Stimulated activated CD8-positive, alpha-beta memory T cell treated with anti-CD3 and anti-CD28 coated beads, Interleukin-4, amount 100 ng/mL, for 4 hours (primary cell): ENCODE measurements at places on chromosomes 7 and 10.
A peak's percentile ranks its signal among the peaks of the same experiment; 100 is the strongest.

DNA sequence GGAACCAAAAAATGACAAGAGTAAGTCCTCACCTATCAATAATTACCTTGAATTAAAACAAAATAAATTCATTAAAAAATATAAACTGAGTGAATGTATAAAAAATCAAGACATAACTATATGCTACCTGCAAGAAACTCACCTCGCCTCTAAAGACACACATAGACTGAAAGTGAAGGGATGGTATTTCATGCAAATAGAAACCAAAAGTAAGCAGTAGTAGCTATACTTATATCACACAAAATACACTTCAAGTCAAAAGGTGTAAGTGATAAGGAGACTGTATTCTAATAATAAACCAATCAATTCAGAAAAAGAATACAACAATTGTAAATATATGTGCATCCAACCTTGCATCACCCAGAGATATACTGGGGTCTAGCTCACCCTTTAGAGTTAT is 332.6 kb downstream of the SH2D4B start:
- DNase-seq: no peak

- no peak for DNase-seq
These were observed 199.9 kb upstream of the FAM3C start for GRCh38 chr7:121595758-121596696.

DNA sequence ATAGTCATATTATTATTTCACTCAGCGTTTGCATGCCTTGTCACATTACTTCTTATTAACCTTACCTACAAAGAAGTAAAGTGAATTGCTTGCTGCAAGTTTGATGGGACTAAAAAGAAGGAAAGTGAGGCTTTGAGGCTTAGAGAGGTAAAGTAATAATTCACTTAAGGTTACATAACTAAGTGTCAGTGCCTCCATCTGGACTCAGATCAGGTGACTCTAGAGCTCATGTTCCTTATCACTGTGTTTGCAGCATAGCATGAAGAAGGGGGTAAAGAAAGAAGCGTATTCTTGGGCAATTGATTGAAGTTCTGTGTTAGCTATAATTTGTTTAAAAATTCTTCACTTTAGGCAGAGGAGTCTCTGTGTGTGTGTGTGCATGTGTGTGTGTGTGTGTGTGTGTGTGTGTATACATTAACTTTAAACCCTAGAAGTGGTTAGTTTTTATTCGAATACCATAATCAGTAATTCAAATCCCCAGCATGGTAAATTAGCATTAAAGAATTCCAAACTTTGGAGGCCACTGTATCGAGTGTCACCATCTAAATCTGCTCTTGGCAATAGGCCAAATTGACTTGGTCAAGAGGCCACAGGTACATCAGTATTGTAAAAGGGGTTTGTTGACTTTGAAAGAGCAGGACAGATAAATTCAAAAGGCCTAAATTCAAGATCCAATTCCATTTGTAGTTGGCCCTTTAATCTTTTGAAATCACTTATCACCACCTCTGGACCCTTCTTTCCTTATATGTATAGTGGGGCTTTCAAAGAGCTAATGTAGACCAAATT is 2.2 kb upstream of the PON3 start:
- no peak for DNase-seq

- DNase-seq: no peak
These were observed 378.8 kb upstream of the C7orf33 start for GRCh38 chr7:148211740-148212151.

DNA sequence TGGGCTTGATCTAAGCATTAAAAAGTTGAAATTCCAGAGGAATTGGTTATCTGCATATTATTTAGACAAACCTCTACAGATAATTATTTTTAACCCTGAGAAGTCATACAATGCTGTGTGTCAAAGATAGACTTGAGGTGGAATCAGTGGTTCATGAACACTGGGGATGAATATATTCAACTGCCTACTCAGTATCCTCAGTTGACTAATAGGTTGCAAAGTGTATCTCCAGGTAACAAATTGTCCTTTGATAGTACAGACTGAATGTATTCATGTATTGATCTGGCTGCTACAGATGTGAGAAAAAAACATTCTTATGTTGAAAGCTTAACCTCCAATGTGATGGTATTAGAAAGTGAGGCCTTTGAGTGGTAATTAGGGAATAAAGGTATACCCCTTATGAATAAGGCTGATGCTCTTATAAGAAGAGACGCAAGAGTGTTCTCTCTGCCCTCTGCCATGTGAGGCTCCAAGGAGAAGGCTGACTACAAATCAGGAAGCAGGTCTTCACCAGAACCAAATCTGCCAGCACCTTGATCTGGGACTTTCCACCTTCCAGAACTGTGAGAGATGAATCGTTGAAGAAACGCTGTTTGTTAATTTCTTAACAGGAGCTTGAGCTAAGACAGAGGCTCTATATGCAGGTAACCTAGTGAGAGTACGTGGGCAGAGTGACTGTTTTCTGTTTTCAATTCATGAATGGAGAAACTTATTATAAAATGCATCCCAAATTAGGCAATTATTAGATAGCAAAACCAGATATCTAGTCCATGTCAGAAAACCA is 7.5 kb downstream of the MRPL32 start:
- no peak for DNase-seq

DNA sequence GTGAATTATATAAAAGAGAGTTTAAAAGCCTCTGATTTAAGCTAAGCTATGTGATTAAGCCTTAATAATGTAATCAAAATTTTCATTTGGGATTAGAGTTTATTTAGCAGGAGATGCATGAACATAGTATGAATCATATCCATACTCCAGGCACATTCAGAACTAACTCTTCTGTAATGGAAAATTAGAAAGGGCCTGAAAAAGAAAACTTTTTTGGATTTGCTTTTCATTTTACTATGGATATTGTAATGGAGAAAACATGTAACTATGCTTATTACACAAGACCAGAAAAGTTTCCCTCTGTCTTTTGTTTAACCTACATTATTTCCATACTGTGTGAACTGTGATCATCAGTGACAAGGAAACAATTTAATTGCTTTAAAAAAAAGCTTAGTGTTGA is 22.0 kb downstream of the TES start:
- no peak for DNase-seq

GRCh38 chr7:2873686-2874551 is 29.8 kb upstream of the GNA12 start:
- DNase-seq: no peak

DNA sequence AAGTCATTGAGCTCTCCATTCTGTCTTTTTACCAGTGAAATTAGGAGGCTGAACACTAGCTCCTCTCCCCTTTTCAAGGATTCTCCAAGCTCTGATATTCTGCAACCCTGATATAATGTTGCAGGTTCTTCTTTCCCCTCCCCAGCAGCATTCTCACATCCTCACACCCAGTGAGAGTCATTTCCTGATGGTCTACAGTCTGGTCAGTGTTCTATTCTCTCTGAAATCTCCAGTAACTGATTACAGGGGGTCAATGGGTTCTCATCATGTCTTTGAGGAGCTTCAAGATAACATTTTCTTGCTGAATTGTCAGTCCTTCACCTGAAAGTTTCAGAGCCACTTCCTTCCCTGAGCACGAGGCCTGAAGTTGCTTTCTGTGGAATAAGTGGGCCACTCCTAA is 299.4 kb downstream of the PTEN start:
- DNase-seq: no peak

DNA sequence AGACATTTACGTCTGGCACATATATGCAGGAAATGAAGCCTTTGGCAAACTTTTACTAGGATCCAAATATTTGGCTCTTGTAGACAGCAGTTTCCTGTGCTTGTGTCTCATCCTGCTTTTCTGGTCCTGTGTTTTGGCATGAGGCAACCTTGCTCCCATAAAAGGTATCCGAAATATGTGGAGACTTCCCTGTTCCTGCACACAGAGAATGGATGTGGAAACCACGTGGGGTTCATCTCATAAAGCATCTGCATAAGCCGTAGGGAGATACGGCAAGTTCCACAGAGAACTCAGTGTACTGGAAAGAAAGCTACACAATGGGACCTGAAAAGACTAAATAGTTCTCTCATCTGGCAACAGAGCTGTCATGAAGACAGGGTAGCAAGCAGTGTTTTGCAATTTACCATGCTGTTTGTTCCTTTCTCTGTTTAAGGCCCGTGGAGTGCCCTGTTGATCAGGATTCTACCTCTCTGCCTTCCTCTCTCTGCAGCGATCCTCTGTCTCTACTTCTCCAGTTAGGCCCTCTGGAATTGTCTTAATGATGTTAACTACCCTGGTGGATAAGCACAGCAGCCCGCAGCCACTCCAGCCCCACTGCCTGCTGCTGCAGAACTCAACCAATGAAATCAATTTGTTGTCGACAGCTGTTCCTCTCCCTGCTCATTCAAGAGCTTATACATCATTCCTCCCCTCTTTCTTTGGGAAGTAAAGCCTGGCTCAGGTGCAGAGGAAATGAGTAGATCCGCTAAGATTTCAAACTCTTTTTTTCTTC is 293.6 kb downstream of the CSTF2T start:
- no peak for DNase-seq

DNA sequence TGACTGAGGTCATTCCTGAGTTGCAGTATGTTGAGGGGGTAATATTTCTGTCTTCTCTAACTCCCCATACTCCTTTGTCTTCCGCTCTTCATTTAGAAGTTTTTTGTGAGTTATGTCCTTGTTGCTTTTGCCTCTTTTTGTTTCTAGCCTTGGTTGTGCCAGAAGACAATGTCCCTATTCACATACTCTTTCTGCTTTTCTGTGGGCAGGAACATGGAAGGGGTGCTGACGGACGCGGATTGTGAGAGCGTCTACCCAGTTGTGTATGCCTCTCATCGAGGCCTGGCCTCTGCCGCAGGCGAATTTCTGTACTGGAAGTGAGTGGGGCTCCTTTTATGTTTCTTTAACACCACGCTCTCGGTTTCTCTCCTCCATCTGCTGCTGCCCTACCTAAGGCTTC is 20.5 kb downstream of the STAG3 start:
- DNase-seq: no peak

DNA sequence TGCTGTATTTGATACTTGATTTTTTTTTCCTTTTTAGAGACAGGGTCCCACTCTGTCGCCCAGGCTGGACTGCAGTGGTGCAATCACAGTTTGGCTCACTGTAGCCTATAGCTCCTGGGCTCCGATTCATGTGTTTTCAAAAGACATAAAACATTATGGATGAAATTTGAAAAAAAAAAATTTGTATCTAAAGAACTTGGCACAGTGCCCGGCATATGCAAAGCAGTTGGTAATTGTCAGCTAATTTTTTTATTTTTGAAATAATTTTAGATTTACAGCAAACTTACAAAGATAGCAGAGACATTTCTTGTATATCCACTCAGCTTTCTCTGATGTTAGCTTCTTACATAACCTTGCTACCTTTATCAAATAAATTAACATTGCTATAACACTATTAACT is 20.3 kb upstream of the SAMD8 start:
- no peak for DNase-seq

- DNase-seq: no peak
These were observed 1.0 kb downstream of the SORCS3 start for GRCh38 chr10:104641937-104642657.

DNA sequence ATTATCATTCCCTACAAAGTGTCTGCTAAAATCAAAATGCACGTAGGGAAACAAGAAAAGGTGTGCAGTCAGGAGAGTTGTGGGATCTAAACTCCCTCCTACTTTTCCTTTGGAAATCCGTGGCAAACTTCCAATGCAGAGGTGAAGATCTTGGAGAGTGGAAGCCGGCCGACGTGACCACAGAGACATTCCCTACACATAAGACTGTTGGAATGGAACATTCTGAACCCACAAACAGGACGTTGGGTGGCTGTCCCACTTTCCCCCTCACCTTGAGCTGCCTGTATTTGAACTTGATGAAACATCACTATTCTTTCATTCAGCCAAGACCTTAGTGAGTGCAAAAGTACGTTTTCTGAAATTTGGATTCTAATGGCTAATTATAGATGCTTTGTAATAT is 65.9 kb downstream of the PRKCQ start:
- DNase-seq: no peak

GRCh38 chr7:1758028-1758858 is 88.2 kb downstream of the ELFN1 start:
- peak; percentile 14 for DNase-seq

- DNase-seq: no peak
These were observed 302.7 kb downstream of the SUGCT start for GRCh38 chr7:40437498-40437897.

DNA sequence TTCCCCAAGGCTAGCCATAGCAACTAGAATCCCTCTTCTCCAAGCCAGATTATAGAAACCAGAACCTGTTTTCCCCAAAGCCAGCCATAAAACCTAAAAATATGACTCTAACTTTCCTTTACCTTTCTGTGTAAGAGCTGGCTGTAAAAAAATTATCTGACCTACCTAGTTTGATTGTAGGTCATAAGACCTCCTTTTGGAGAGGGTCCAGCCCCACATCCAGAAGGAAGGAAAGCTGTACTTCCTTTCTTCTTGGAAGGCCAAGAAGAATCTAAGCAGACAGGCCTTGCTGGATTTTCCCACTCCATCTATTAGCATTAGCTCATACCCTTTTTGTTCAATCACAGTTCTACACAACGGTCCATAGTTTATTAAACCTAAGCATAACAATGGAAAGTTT is 1006.3 kb downstream of the SORCS3 start:
- no peak for DNase-seq

DNA sequence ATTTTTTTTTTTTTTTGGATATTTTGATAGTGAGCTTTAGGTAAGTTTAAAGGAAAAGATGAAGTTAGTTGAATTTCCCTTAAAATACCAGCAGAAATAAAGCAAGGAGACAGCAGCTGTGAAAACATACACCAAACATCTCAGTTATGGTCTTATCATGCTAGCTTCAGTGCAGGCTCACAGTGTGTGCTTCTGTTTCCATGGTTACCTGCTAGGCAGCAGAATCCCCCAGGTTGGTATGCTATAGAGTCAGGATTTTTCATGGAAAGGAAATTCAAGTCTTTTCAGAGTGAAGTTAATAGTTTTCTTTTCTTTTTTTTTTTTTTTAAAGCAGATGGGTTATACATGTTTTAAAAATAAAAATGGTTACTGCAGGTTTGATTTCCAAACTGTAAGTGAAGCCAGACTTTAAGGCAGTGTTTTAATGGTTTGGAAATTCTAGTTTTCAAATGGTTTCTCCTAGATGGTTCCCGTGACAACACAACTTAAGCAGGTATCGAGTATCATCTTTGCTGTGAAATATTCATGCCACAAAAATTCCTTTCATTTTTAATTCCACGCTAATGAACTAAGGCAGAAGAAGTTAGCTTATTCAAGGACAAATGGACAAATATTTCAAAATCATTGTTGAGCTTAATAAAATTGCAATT is 230.9 kb downstream of the BICC1 start:
- no peak for DNase-seq

DNA sequence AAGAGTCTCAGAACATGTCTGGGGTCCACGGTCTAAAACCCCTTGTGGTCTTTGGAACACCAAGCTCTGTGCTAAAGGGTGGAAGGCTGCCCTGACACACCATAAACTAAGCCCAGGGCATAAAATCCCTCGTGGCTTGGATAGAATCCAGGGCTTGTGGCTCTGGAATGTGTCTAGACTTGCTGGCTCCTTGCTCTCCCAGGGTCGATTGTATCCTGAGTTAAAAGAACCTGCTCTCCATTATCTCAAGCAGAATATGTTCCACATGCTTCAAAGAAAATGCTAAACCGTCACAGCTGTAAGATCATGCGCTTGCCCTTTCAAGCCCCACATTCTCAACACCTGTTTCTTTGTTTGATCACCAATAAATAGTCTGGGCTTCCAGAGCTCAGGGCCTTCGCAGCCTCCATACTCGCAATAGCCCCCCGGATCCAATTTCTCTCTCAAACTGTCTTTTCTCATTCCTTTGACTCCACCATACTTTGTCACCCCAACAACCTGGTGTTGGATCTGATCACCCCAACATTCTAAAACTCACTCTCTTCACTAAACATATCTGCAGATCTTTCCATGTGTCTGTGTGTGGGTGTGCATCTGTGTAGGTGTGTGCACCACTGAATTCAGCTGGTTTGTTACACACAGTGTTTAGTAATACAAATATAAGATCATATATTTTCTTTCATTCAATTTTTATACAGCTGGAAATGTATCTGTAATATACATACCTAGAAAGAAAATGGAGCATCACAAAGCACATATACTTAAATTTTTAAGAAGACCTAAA is 238.5 kb downstream of the ZMYND11 start:
- DNase-seq: no peak
